COLO829 (cell line): ENCODE measurements at places on chromosomes 7 and 10.

- DNase-seq = no peak
These were observed 143.8 kb upstream of the PCLO start for GRCh38 chr7:83306502-83306901.

DNA sequence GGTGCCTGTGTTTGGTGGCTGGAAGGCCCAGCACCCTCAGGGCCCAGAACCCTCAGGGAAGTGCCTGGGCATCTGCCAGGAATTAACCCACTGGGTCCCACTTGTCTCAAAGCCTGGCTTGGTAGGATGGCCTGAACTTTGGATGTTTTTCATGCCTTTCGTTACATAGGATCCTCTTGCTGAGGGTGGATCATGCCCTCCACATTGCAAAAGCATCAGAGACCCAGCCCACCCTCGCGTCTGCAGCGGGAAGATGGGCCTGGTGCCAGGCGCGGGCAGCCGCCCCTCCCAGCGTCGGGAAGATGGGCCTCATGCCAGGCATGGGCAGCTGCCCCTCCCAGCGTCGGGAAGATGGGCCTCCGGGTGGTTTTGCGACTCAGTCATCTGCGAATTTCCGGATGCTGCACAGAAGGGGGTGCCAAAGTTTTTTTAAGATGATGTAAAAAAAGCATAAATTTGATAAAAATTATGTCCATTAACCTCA, 51.9 kb upstream of the PRKAR1B start:
- no peak for DNase-seq

DNA sequence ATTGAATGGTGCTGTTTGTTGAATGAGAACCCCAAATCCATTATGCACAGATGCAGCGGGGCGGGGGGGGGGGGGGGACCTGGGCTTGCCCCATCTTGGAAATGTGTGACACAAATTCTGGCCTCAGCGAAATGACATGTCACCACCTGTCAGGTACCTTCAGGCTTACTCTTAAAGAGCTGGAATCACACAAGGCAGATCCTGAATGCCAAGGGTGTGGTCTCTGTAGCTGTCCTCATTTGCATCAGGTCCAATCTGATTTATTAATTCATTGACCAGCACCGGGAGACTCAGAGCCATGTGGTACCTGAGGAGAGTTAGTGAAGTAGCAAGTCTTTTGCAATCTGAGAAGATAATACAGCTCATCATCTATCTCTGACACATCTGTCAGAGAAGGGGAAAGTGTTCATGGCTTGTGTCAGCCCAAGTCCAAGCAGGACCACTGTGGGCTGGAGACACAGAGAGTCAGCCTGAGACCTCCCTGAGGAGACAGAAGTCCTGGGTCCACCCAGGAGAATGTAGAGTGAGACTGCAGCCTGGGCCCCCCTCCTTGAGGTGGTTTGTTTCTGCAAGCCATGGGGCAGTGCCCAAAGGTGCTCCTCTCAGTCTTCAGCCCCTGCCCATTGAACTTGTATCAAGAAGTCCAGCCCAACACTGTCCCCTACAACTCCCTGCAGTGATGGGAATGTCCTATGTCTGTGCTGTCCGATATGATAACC, 46.7 kb downstream of the ADCYAP1R1 start:
- no peak for DNase-seq

- DNase-seq = no peak
These were observed 23.1 kb downstream of the SPAM1 start for GRCh38 chr7:123948136-123948535.

- no peak for DNase-seq
These were observed 81.6 kb downstream of the ARMH3 start for GRCh38 chr10:101974091-101974971.

- no peak for DNase-seq
These were observed 56.8 kb upstream of the LANCL2 start for GRCh38 chr7:55308186-55308929.

DNA sequence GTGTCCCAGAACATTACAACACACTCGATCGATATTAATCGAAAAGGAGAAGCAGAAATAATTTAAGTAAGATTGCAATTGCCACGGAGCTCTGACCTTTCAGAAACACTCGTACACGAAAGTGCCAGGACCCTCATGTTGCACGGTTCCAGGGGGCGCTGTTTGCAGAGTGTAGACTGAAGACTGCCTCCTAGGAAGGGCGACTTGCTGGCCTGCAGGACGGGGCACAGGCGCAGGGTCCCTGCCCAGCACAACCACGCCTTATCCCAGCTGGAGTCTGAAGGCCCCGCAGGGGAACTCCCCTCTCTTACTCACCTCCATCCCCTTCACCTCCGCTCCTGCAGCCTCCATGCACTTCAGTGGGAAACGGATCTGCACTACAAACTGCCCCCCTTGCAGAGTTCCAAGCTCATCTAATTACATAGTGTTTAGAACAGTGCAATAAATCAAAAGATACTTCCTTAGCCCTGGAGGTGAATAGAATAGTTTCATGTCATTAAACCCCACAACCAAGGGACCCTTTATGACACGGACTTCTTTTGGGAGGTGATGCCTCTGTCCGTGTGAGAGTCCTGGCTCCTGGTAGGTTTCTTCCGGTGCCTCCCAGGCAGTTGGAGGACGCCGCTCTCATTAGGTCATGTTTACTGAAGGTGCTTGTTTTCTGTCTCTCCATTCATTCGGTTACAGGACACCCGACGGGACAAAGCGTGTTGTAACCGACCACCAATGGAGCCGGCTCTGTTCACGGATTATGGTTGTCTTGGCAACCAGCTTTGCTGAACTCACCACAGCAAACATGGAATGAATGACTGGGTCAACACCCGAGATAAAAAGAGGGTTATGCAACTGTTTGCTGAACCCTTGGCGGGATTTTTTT, 262.2 kb downstream of the BAMBI start:
- peak; percentile 85 for DNase-seq

- no peak for DNase-seq
These were observed 520 bp downstream of the FAM20C start for GRCh38 chr7:192701-193480.

- no peak for DNase-seq
These were observed 2.8 kb upstream of the COL1A2 start for GRCh38 chr7:94391726-94392392.

GRCh38 chr10:80921032-80921431, 383.3 kb downstream of the SH2D4B start:
- no peak for DNase-seq
